ENCODE measurements at places on chromosomes 4 and X.

DNA sequence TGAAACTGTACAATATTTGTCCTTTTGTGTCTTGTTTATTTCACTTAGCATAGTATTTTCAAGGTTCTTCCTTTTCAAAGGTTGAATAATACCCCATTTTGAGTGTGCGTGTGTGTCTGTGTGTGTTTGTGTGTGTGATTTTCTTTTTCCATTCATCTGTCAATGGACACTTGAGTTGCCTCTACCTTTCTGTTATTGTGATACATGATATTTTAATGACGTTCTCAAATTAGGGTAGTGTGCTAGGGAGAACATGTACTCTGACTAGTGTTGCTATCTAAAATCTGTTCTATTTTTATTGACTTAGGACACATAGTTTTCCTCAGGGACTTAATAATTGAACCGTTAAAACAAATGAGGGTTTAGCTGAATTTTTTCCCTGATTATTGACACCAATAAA lies 9.9 kb downstream of the MMRN1 start:
- no peak for DNase-seq

- no peak for DNase-seq
Measured at GRCh38 chr4:47167081-47168035, 136.0 kb downstream of the GABRB1 start.

DNA sequence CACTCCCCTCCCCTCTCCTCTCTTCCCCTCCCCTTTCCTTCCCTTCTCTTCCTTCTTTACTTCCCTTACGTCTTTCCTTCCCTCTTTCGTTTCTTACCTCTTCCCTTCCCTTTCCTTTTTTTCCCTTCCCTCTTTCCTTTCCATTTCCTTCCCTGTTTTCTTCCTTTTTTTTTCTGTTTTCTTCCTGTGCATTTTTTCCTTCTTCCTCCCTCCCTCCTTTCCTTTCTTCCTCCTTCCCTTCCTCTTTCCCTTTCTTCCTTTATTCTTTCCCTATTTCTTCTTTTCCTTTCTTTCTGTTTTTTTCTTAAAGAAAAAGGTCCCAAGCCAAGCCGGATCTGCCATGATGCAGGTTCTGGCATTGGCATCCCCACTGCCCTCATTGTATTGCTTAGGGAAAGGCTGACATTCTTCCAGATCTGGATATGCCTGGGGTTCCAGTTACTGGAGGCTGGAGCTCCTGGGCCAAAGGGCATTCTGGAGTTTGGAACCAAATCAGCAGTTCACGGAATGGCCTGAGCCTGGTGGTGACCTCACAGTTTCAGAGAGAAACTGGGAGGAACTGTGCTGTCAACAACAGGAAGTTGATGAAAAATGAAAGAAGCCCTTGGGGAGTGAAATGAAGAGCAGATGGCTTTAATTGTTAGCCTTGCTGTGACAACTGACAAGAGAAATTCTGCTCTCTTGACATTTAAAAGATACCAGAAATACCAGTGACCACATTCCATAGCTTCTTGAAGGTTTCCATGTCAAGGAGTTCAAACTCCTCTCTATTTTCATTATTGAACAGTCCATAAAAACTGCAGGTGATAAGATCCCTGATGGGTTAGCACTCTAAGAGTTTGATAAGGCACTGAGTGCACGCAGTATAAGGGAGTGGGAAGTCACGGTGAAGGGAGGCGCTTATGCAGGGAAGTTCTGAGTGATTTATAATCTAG lies 622.1 kb downstream of the SPRY1 start:
- DNase-seq = no peak

- no peak for DNase-seq
Measured at GRCh38 chr4:17597517-17597916, 16.9 kb upstream of the MED28 start.

DNA sequence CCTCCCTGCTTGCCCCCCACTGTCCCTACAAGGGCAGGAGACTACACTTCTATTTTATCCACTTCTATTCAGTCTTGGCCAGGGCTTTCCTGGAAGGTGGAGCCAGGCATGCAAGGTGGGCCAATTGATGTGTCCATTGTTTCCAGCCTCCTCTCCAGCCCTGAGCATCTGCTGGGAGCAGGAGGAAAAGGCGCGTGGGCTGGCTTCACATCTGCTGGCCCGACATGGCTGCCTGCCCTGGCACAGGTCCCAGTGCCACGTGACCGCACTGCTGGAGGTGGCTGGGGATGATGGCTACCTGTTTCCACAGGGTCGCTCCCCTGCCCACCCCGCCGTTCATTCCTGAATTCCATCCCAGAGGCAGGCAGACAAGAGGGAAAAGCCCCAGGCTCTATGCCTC lies 247.7 kb downstream of the AFAP1 start:
- peak; percentile 37 for DNase-seq

DNA sequence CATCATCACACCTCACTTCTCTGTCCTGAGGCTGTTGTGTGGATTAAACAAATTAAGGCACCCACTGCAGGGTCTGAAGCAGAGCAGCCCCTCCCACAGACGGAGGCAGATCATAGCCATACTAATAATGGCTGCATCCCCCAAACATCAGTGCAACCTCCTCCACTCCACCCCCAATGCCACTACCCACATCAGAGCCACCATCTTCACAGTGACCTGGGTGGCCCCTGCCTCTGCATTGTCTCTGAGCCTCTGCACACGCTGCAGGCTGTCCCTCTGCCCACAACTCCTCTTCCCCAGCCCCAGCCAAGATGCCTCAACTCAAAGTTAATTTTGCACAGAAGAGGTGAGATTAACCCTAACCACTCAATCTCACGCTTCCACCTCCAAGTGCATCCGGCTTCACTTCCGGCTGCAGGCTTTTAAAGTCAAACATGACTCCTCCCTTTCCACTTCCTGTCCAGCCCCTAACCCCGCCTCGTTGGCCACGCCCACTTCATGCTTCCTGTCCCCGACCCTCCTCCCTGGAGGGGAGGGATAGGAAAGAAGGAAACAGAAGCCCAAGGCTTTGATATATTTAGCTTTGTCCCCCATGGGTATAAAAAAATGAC lies 22.7 kb downstream of the JAKMIP1 start:
- DNase-seq = no peak

DNA sequence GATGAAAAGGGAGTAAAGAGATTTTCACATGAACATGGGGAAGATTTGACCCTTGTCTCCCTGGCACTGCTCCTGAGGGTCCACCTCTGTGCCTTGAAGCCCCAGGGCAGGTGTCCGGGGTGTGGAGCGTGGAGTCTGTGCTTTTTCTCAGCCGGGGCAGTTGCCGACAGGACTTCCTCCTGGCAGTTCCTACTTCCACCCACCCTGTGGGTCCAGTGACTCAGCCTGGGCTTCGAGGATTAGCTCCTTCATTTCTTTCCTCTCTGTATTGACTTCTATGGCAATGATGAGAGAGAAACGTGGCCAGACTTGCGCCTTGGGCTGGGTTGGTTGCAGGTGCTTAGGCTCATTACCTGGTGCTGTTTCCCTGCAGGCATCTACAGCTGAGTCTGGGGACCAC lies 35.9 kb upstream of the CLCN4 start:
- DNase-seq = no peak

DNA sequence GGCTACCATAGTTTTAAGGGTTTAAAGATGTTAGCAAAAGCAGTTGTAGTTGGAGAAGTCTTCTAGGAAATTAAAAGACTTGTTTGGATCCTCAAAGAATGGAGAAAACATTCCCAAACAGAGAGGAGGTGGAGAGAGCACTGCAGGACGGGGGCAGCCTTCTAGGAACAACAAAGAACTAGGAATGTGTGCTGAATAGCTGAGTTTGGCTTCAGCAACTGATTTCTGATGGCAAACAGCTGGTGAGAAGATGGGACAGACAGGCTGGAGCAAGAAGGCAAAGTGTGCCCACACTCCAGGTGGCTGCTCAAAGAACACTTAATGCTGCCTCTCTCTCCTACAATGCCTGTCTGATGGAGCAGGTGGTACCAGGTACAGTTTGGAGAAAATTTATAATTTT lies 1331.1 kb downstream of the ADGRL3 start:
- DNase-seq = no peak

GRCh38 chr4:139841464-139842195 lies 176.0 kb downstream of the MGST2 start:
- DNase-seq = no peak

DNA sequence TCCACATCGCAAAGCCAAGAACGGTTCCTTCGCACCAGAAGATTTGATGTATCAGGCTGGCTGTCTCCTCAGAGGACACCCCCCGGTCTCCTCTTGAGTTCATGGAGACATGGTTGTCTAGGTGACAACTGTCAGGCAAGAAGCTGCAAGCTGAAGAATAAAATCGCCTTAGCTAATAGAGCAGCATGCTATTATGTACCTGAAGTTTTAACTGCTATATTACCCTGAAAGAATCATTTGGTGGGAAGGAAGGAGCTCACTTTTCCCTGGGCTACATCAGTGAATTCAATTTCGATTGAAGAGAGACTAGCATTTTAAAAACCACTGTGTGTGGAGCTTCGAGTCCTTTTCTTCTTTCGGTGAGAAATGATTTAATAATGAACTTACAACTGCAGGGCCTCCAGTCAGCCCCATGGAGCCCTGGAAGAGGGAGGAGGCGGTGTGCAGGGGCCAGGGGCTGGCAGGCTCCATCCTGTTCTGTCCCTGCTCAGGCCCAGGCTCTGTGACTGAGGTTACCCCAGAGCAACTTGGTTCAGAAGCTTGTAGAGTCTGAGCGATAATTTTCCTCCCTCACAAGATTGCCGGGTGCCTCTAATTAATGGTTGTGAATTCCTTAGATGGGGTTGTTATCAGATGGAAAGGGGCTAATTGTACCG lies 191.3 kb downstream of the MID1IP1 start:
- DNase-seq = no peak

- DNase-seq = no peak
Measured at GRCh38 chr4:84894621-84895020, 71.9 kb downstream of the WDFY3 start.

GRCh38 chrX:10945498-10945897 lies 165.6 kb upstream of the HCCS start:
- DNase-seq = no peak
